ENCODE measurements at places on chromosomes 3 and 15.

GRCh38 chr15:54017251-54017650, 39.0 kb downstream of the UNC13C start:
- DNase-seq: no peak

- no peak for DNase-seq
Observed at GRCh38 chr15:50176869-50177268, 5.1 kb upstream of the SLC27A2 start.

DNA sequence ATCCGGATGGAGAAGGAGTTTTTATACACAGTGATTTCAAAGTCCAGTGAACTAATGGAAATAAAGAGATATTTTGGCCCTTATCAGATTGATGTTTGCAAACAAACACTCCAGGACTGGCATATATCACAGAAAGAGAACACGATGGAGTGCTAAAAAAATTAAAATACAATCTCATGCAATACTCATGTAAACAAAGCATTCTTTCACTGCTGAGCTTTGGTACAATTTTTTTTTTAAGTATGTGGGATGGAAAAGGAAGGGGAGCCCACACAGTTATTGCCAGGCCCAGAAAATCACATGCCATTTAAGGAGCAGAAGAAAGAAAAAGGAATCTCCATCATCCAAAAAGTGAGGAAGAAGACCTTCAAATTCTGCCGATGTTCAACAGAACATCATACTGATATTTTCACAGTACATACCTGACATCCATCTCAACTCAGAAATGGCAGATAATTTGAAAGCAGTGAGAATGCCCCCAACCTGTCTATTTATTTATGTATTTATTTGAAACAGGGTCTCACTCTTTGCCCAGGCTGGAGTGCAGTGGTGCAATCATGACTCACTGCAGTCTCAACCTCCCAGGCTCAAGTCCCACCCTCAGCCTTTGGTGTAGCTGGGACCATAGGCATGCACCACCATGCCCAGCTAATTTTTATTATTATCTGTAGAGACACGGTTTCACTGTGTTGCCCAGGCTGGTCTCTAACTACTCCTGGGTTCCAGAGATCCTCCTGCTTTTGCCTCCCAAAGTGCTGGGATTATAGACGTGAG, 107.5 kb upstream of the SLC2A2 start:
- DNase-seq: no peak

DNA sequence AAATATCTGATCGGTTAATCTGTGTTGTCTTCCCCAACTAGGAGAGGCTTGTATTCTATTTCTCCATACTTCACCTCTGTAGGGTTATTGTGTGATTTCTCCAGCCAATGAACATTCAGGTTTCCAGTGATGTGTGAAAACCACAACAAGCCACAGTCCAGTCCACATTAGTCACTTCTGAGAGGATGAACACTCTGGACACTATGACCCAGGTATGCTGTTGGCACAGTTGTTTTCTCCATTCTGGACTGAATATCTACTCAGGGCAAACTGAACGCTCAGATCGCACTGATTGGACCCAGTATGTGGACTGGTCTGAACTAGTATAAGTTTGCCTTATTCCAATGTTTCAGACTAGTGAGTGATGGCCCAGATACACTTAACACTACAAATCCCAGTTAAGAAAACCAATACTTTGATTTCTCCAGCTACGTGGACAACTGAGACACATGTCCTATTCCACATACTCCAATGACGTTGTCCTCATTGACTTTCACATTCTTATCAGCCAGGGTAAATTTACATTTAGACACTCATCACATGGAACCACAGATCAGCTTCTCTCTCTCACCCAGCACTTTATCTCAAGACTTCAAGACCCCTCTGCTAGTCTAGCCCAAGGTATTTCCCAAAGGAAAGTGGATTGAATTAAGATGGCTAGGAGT, 587.4 kb upstream of the SGO1 start:
- no peak for DNase-seq

DNA sequence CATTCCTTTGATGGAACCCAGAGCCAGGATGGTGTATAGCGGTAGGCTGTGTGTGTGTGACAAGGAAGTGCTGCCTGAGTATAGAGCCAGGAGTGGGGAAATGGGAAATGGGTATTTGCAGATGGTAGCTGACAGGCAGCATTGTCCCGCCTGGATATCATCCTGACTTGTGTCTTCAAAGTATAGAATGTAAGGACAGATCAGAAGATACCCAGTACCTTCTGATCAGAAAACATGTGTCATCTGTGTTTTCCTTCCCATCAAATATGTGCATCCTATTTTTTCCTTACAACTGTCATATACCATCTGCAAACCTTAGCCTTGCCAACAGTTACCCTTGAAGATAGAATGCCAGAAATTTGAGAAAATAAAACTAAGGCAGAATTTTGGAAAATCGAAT, 146.2 kb upstream of the CBLB start:
- no peak for DNase-seq

GRCh38 chr15:72472992-72473610, 1.0 kb upstream of the ARIH1 start:
- DNase-seq: no peak

- no peak for DNase-seq
Observed at GRCh38 chr3:142586803-142587406, 8.4 kb upstream of the ATR start.

- no peak for DNase-seq
Observed at GRCh38 chr3:142225885-142226215, 465 bp upstream of the GK5 start.

DNA sequence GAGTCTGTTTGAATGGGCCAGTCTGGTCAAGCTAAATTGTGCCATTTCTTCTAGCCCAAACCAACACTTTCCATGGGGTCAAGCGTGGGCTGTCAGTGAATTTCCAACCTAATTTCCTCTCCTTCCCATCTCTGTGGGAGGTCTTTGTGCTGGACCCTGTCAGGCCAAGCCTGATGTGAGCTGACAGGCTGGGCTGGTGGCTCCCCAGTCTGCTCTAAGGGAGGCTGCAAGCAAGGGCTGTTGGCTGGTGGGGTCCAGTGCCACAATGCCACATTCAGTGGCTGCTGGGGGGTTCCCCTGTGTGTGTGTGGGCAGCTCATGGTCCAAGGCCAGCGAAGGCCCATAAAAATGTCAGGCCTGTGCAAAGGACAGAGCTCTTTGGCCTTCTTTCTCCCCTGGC, 216.1 kb downstream of the OPA1 start:
- DNase-seq: no peak

GRCh38 chr3:144815655-144816054, 844.0 kb downstream of the DIPK2A start:
- no peak for DNase-seq

DNA sequence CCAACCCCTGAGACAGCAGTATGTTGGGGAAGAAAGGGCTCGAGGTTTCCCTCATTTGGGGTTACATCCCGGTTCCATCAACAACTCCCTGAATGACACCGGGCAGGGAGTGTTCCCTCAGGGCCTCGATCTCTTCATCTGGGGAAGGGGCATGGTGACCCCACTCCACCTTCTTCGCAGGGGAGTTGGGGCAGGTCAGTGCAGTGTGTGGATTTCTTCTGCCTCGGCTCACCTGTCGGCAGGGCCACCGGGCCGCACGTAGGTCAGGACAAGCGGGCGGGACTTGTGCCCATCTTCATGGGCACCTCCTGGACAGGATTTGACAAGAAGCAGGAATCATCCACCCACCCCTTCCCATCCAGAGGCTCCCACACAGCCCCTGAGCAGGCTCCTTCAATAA, 17.4 kb downstream of the GRIP2 start:
- DNase-seq: no peak

DNA sequence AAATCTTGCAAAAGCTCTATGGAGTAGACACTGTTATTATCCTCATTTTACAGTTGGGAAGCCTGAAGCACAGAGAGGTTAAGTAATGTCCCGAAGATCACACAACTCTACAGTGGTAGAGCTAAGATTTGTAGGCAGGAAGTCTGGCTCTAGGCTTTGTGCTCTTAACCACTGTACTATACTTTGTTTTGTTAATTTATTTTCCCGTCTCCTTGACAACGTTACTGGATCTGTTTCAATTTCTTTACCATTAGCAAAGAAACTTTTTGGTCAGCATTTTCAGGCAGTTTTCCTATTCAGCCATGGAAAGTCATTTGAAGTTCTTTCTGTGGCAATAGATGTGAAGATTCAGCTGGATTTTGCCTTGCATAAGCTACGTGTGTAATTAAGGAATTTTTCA, 51.7 kb downstream of the OTOL1 start:
- no peak for DNase-seq

- no peak for DNase-seq
Observed at GRCh38 chr15:43872416-43873020, 45.7 kb downstream of the WDR76 start.

DNA sequence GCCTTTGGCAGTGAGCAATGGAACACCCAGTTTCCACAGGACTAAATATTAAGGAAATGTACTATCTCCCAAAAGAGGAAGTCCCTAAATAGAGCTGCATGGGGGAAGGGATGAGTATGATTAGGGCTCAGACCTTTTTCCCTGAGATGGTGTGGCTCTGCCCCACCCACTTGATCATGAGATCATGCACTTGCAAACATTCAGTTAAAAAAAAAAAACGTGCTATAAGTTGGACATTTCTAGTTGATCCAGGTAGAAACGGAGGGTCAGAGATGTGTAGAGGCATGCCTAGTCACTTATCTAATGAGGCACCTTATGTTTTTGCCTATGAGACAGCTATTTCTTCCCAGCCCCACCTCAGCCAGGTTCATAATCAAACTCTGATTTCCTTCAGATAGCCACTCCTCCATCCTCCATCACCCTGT, 24.5 kb upstream of the SSR3 start:
- no peak for DNase-seq

GRCh38 chr3:132222868-132223538, 94.2 kb upstream of the ACP3 start:
- DNase-seq: no peak

DNA sequence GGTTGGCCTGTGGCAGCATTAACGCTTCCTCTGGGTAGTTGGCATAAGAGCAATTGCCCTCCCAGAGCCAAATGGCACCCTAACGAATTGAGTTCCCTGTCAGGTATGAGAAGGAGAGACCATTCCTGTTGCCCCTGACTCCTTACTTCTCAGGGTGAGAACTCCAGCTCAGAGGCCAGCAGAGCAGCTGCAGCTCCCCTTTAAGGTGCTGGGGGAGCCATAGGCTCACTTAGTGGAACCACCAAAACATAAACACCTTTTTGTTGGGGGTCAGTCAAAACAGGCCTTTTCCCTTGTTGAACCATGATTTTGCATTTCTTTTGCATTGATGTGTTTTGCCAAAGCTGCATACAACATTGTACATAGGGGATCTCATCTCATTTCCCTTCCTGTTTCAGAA, 28.1 kb upstream of the LHFPL4 start:
- DNase-seq: no peak

DNA sequence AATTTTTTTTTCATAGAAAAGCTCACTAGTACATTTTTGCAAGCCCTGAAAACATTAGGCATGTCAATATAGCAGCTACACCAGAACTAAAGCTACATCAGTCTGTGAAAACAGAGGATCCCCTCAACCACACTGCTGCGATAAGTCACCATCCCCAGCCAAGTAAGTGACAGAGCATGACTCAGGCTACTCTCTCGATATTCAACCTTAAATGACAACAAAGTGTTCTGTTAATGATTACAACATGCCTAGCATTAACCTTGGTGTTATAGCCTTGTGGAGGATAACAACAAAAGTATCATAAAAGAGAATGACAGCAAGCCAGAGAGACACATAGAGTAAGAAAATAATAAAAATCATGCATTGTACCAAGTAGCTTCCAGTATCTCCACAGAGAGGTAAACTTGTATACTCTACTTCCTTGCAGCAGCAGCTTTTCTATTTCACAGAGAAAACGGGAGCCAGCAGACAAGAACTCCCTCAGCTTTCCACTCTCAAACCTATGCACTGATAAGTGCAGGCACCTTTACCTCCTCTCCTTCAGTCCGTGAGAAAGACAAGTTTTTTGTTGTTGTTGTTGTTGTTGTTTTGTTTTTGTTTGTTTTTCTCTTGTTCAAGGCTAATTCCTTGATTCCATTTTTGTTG, 76.6 kb downstream of the GBE1 start:
- no peak for DNase-seq

DNA sequence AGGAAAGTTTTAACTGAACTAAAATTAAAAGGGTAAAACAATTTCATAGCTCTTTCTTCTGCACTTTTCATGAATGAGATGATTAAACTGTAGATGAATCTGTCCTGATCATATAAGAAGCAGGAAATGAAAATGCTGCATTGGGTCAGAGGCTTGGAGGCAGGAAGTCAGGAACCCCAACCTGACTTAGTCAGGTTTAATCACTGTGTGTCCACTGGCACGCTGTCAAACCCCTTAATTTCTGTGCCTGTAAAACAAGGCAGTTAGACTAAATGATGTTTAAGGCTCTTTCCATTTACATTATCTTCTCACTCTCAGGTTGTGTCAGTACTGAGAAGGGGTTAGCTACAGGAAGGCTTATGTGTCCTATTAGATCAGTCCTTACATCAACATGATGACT, 193.3 kb upstream of the TTC14 start:
- no peak for DNase-seq

DNA sequence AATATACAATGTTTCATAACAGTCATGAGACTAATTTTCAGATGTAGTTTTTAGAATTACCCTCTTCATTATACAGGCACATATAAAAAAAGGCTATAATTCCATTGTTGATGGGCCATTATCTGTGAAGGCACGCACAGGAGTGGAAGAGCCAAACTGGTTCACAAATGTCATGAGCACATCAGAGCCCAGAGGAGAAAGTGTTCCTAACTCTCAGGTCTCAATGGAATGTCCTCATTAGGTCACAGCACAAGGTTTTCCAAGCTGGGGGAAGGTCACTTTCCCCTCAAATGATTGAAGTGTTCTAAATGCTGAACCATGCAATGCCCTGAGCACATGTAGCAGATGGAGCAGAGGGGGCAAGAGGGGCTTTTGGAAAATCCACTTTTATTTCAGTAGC, 41.2 kb downstream of the GJD2 start:
- DNase-seq: no peak

GRCh38 chr3:156582532-156583183, 27.7 kb upstream of the SSR3 start:
- no peak for DNase-seq

GRCh38 chr3:183527428-183528379, 27.8 kb downstream of the KLHL6 start:
- DNase-seq: no peak

- DNase-seq: no peak
Observed at GRCh38 chr3:140244893-140245292, 309.9 kb downstream of the CLSTN2 start.

Data from activated gamma-delta T cell treated with anti-CD3 and anti-CD28 coated beads, Interleukin-2, amount 50 U/mL, for 16 hours (primary cell).